ENCODE measurements at places on chromosomes 13 and 19. TPM values are rescaled to one million over a fixed set of nuclear protein-coding genes. Genes with fewer than 3 reads are reported as not detected.

Gene OR2Z1
- total RNA-seq: not detected

Gene PRR20D
- not detected for total RNA-seq

Gene PTPRS
- 117 TPM for total RNA-seq

Gene SRRM5
- not detected for total RNA-seq

Gene KCNJ14
- total RNA-seq: 0.37 TPM

Gene LGALS7
- total RNA-seq: not detected

Gene SERPINE3
- total RNA-seq: under 0.01 TPM

Gene SCN1B
- 4.1 TPM for total RNA-seq

Gene POU2F2
- 1.00 TPM for total RNA-seq

Gene REEP6
- 0.44 TPM for total RNA-seq

Gene RUBCNL
- total RNA-seq: 20.0 TPM

Gene SLC1A5
- 333 TPM for total RNA-seq

Gene FCHO1
- 1.00 TPM for total RNA-seq

Gene TUBB4A
- not detected for total RNA-seq

Gene CYP2A6
- total RNA-seq: not detected

Gene SLITRK6
- 0.22 TPM for total RNA-seq

Gene GRIK5
- total RNA-seq: 0.44 TPM
